ENCODE measurements at places on chromosomes 7 and 10.

- DNase-seq: no peak
These were observed 16.8 kb upstream of the MTPN start for GRCh38 chr7:135993950-135994349.

GRCh38 chr7:138854115-138854645, 56.2 kb upstream of the ATP6V0A4 start:
- no peak for DNase-seq

GRCh38 chr7:100856871-100857282, 4.4 kb downstream of the SLC12A9 start:
- no peak for DNase-seq

- DNase-seq: no peak
These were observed 32.3 kb downstream of the ORC5 start for GRCh38 chr7:104175361-104175984.

- DNase-seq: no peak
These were observed 3.9 kb downstream of the FAM241B start for GRCh38 chr10:69633673-69634635.

GRCh38 chr7:32155712-32156111, 85.5 kb upstream of the PDE1C start:
- DNase-seq: no peak

Data from stimulated activated CD4-positive, alpha-beta T cell treated with anti-CD3 and anti-CD28 coated beads, Interleukin-15, amount 100 ng/mL, for 1 hour (primary cell).